ENCODE measurements at places on chromosomes 16 and 17.
A peak's percentile ranks its signal among the peaks of the same experiment; 100 is the strongest.

DNA sequence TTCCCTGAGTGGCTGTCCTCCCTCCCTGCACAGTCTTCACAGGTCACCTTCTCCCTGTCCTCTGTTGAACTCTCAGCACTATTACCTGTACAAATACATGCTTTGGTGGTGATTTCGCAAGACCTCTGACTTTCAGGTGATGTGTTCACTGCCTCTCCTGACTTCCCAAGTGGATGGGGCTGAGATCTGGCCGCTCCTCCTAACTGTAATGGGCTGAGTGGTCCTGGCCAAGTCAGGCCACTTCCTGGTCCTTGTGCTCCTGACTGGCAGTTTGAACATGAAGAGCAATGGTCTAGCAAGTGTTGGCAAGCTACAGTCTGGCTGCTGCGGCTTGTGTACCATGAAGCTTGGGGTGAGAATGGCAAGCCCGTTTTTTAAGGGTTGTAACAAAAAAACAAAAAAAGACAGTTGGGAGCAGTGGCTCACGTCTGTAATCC lies 11.7 kb upstream of the TMED6 start:
- no peak for DNase-seq

DNA sequence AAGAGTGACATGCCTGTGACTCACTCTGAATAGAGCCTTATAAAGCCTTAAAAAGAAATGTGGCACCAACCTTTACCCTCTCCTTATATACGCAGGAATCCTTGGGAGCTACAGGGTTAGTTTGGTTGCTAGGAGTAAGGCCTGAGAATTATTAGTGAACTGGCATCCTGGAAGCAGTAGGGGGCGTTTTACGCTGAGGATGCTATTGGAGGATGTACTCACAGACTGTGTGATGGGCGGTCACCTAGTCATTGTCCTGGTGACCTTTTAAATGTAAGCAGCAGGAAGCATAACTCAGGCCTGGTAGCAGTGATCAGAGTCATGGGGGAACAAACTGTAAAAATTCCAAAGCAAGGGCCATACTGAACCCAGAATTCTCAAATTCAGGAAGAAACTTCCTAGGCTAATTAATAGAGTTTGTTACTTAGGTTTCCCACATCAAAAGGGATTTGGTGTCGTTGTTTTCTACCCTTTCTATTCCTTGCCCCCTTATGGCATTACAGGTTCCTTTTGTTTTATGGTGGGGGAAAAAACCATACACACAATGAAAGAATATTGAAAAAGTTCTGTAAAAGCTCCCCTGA lies 153.8 kb downstream of the SNX11 start:
- no peak for DNase-seq

DNA sequence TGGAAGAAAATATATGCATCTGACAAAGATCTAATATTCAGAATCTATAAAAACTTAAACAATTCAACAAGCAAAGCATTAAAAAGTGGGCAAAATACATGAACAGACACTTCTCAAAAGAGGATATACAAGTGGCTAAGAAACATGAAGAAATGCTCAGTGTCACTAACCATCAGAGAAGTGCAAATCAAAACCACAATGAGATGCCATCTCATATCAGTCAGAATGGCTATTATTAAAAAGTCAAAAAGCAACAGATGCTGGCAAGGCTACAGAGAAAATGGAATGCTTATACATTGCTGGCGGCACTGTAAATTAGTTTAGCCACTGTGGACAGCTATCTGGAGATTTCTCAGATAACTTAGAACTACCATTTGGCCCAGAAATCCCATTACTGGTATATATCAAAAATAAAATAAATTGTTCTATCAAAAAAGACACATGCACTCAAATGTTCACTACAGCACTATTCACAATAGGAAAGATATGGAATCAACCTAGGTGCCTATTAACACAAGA lies 179.5 kb downstream of the PCTP start:
- DNase-seq: no peak

GRCh38 chr16:5607169-5607568 lies 509.6 kb upstream of the EEF2KMT start:
- DNase-seq: no peak

- DNase-seq: no peak
Measured at GRCh38 chr16:66961914-66962313, 848 bp downstream of the CES3 start.

- no peak for DNase-seq
Measured at GRCh38 chr17:4443476-4443875, 9.7 kb downstream of the SPNS3 start.

GRCh38 chr17:58318627-58319172 lies 9.9 kb downstream of the TSPOAP1 start:
- DNase-seq: no peak

GRCh38 chr17:72561266-72561665 lies 440.4 kb downstream of the SOX9 start:
- no peak for DNase-seq

- peak; percentile 81 for DNase-seq
Measured at GRCh38 chr17:42288803-42289610, 709 bp downstream of the STAT5A start.

GRCh38 chr17:59494757-59495368 lies 70.5 kb upstream of the DHX40 start:
- DNase-seq: no peak

Data from activated T-cell treated with anti-CD3 and anti-CD28 coated beads, Interleukin-2, amount 50 U/mL, for 24 hours (primary cell).